CD4-positive, alpha-beta T cell treated with Interferon gamma for 1 hour (primary cell): ENCODE measurements at places on chromosomes 16 and 17.

DNA sequence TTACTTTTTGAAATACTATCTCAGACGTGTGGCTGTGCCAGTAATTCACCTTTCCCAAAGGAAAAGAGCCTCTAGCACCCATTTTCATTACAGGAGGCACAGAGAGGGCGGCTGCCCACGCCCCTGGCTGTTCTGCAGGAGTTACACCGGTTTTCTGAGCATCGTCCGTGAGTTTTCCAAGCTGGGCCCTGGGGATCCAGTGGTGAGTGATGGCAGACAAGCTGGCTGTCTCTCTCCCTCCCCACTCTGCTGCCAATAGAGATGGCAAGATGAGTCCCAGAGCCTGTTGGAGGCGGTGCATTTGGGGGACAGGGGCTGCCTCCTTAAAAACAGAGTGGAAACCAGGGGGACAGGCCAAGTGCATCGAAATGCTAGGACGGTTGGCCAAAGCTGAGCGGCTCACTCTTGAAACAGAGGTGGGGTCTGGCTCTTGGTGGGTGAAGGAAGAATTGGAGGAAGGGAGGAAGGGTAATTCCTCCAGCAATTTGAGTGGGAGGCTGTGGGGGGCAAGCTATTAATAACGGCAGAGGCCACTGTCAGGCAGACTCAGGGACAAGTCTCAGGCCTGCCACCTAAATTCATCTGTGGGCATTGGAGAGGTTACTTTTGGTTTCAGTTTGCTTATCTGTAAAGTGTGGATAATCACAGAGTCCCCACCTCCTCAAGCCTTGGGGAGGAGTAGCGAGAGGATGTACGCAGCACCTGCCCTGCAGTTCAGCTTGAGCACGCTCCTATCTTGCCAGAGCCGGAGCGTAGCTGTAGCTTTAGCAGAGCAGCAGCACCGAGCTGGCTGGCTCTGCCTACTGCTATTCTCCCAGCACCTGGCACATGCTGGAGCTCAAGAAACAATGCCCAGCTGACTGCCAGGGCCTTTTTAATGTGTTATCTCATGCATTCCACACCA lies 7.5 kb upstream of the NOS2 start:
- DNase-seq, result peak; percentile 57

DNA sequence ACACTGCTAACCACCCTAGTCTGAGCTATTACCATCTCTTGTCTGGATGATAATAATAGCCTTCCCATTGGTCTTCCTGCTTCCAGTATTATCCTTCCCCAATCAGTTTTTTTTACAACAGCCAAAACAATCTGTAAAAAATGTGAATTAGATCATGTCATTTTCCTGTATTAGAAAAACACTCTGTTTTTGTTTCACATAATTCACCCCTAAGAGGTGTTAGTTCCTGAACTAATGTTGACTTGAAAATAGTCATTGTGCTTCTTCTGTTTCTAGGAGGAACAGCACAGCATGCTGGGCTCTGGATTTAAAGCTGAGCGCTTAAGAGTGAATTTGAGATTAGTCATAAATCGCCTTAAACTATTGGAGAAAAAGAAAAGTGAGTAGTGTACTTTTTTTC lies 20.0 kb downstream of the IST1 start:
- no peak for DNase-seq

- DNase-seq, result no peak
Observed at GRCh38 chr17:35748341-35748841, 4.6 kb downstream of the GAS2L2 start.

DNA sequence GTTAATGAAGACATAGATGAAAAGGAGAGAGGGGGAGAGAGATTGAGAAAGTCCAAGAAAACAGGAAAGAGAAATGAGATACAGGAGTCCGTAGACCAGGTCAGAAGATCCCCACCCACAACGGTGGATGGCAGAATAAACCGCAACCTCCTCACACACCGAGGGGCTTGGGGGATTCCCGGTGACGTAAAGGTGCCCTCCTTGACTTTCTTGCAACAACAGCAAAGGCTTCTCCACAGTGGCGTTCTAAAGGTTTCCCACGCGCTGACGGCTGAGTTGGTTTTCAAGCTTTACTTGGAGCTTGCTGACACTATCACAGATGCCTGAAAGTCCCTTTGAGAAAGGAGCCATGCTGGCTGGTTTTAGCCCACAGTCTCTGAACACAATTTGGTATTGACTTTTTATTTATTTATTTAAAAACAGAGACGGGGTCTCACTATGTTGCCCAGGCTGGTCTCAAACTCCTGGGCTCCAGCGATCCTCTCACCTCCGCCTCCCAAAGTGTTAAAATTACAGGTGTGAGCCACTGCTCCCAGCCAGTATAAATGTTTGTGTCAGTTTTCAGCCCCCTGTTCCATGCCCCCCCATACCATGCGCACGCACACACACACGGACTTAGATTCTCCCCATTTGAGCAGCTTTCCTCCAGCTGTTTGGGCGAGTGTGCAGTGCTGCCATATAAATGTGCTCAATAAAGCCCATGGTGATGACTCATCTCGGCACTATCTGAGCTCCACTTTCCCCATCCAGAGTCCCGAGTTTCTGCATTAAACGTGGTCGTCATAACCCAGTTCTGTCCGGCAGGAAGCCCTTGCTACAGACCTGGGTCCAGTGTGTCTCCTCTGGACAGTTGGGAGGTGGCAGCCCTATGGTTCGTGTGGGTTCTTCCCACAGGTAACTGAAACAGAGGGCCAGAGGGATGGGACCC lies 33.0 kb upstream of the SEC14L1 start:
- peak; percentile 71 for DNase-seq

GRCh38 chr17:27276653-27277156 lies 17.2 kb upstream of the WSB1 start:
- DNase-seq, result no peak

- DNase-seq, result peak; percentile 13
Observed at GRCh38 chr17:58504826-58505351, 9.5 kb downstream of the MTMR4 start.

DNA sequence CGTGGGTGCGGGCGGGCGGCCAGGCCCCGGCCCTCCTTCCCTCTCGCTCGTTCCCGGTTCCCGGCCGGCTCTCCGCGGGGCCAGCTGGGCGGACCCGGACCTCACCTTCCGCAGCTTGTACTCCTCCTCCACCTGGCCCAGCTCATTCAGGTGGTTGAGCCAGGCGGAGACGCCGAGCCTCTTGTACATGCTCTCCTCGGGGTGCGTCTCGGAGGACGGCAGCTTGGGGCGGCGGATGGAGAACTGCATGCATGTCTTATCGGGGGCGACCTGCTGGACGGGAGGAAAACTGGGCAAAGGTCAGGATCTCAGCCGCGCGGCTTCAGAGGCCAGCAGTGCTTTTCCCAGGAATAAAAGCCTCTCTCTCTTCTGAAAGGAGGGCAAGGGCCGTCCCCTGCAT lies 85.4 kb downstream of the TBC1D16 start:
- DNase-seq, result no peak

- no peak for DNase-seq
Observed at GRCh38 chr16:84137287-84137686, 7.7 kb downstream of the HSDL1 start.

GRCh38 chr16:27384425-27384824 lies 17.5 kb upstream of the IL21R start:
- DNase-seq, result no peak

GRCh38 chr17:70865993-70866804 lies 696.9 kb downstream of the KCNJ2 start:
- DNase-seq, result no peak

DNA sequence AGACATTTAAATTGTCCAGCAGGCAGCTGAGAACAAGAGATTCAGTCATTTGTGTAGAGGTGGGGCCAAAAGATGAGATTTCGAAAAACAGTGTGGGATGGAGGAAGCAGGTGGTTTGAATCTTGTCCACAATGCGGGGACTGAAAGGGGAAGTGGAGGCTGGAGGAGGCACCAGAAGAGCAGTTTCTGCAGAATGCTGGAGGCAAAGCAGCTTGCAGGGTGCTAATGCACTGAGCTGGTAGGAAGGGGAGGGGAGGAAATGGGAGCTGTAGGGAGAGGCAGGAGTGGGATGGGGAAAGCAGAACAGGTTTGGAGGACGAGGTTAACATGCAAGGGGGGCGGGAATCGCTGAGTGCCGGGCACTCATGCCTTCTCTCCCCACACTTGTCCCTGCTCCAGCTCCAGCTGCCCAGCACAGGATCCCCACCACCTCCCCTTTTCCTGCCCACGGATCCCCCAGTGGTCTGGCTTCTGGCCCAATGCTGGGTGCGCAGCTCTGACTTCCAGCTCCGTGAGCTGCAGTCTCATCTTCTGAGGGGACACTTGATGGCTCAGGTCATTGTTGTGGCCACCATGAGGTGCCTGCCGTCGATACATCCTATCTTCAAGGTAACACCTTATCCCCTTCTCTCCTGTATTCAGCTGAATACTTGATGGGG lies 9.4 kb downstream of the C17orf100 start:
- peak; percentile 39 for DNase-seq

- no peak for DNase-seq
Observed at GRCh38 chr17:77742579-77742978, 215.9 kb upstream of the TNRC6C start.

GRCh38 chr16:79312502-79312901 lies 288.0 kb downstream of the MAF start:
- DNase-seq, result no peak

DNA sequence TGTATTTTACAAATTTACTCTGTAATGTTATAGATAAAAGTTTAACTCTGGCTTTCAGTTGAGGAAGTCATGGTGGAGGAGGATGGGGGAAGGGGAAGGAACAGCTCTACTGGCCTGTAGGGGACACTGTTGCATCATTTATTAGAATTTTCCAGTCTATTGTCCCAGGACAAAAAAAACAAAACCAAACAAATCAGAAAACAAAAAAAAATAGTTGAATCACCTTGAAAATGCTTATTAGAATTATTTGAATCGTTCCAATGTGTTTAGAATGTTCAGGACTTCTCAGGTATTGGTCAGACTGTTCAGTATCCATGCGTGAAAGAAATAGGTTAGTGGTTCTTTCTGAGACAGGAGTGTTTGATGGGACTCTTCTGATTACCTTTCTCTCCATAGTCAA lies 242.0 kb downstream of the FTO start:
- DNase-seq, result no peak

DNA sequence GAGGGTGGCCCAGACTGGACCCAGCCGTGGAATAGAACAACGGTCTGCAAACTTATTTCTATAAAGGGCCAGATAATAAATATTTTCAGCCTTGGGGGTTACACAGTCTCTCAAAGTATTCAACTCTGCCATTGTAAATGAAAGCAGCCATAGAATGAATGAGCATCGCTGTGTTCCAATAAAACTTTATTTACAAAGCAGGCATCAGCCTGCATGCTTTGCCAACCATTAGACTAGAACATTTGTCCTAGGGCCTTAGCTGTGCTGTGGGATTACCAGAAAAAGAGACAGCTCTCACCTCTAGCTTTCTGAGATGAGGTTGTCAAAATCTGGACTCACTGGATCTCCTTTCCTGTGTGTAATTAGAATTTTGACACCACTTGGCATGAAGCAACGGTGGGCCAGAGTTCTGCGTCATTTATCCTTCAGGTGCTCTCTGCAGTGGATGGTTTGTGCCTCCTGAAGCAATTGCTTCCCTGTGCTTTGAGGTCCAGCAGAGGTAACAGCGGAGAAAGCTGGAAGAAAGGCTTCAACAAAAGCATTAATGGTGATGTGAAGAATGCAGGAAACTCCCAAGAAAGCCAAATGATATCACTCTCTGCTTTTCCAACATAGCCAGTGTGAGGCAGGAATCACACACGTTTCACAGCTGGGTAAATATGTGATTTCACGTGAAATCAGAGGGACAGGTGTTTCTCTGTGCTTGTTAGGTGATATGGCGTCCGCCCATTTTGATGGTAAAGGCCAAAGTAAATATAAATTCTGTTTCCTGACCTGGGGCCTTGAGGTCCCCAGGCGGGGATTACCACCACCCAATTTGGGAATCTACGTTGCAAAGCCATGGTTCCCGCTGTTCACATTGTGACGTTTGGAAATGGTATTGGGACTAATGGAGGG lies 148.4 kb downstream of the PITPNC1 start:
- no peak for DNase-seq

DNA sequence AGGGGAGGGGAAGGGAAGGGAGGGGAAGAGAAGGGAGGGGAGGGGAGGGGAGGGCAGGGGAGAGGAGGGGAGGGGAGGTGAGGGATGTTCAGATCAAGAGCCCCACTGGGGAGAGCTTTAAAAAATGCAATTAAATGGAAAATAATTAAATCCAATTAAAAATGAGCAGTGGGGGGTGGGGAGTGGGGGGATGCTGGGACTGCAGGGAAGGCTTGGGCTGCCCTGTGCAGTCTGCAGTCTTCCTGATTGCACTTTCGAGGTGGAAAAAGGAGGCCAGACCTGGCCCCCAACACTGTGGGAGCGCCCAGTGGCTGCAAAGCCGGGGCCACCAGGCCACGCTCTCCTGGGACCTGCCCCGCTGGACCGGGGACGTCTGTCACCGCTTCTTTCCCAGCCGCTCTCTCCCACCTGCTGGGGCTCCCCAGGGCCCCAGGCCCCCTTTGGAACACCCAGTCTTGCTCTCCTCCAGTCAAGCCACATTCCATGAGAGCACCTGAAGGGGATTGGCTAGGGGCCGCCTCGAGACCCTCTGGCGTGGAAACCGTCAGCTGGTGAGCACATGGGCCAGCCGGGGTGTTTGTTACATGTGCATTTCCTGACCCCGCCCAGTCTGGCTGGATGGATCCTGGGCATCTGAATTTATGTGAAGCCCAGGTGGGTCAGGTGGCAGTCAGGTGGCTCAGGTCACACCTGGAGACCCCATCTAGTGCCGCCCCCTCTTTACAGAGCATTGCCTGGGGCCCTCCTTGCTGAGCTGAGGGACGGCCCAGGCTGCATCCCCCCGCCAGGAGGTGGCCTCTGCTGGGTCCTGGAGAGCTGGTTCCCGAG lies 37.6 kb upstream of the CBFA2T3 start:
- DNase-seq, result no peak

DNA sequence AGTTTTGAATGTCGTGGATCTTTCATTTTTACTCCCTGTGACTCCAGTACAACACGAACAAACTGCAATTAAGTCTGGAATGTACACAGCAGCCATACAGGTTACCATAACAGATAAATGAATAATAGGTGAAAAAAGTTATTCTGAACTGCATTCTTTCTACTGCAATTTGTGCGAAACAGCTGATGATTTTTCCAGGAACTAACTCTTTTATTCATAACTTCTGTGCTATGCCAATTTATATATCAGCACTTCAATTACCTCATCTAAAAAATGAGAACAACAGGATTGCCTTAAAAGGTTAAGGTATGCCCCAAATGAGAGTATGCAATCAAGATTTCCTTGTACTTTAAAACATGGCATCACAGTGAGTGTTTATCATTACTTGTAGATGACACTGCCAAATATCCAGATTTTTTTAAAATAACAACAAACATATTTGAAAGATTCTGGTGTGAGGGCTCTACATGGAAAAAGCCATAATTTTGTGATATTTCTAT lies 238.9 kb downstream of the CDH8 start:
- no peak for DNase-seq
